Activated naive CD4-positive, alpha-beta T cell treated with anti-CD3 and anti-CD28 coated beads, Interleukin-2, amount 50 U/mL, for 72 hours (primary cell): ENCODE measurements at places on chromosomes 12 and 14.
A peak's percentile ranks its signal among the peaks of the same experiment; 100 is the strongest.

- no peak for DNase-seq
These were observed 25.8 kb downstream of the GABARAPL1 start for GRCh38 chr12:10238526-10238925.

- DNase-seq, result no peak
These were observed 296.4 kb downstream of the FOXG1 start for GRCh38 chr14:29062976-29063375.

DNA sequence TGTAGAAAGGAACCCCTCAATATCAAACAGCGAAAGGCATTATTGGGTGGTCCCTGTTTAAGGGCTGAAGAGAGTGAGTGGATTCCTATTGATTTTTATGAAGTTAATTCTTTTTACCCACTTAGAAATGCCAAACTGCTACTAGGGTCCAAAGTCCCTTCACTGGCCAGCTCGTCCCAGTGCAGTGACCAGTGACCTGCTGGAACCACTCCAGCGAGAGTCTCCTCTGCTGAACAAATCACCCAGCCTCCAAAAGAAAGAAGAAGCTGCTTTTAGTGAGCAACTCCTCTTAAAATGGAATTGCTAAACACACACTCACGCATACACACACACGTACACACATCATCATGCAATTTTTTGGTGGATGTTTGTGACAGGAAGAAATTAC is 198.2 kb upstream of the PLEKHG7 start:
- DNase-seq, result no peak

DNA sequence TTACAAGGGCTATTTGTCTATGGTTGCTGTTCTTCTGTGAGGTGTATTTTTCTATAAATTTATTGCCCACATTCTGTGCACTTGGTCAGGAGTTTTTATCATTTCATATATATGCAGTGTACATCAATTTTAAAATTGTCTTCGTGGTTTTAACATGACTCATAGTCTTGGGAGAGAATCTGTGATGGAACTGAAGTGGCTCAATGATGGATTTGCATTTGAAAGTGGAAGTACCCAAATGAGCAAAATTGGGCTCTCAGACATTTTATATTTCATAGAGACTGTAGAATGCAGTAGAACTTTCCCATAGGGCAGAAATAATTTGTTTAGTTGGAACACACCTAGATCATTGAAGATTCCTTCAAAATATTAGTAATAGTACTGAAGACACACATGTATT is 1.9 kb upstream of the SCFD1 start:
- no peak for DNase-seq

DNA sequence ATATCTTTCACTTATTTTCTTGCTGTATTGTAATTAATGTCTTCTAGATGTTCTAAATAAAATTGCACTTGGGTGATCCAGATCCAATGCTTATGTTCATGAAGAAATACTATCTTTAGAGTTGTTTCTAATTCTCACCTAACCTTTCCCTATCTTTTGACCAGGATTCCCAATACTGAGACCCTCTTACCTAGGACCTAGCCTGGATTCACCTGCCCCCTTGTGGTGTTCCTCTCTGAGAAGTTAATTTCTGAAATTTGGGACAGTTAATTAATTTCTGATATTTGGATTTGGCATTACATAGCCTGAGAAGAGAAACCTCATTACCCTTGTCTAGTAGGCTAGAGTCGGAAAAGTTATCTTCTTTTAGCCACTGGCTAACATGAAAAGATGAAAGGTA is 29.5 kb downstream of the FOXA1 start:
- no peak for DNase-seq

- DNase-seq, result no peak
These were observed 16.3 kb downstream of the MAP4K5 start for GRCh38 chr14:50516091-50516490.

DNA sequence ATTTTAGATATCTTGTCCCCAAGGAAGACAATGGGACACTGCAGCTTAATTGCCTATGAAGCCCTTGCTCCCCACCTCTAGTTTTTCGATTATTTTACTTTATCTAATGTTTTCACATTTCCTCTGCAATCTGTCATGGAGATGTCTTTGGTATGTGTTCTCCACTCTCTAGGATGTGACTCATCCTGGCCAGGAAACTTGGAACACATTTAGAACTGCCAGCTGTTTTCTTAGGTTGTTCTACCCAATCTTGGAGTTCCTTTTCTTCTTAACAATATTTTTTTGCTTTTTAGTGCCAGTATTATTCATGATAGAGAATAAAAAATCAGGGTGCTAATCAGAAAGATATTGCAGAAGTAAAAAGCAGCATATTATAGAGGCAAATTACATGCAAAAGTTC is 101.7 kb upstream of the CLEC14A start:
- no peak for DNase-seq

DNA sequence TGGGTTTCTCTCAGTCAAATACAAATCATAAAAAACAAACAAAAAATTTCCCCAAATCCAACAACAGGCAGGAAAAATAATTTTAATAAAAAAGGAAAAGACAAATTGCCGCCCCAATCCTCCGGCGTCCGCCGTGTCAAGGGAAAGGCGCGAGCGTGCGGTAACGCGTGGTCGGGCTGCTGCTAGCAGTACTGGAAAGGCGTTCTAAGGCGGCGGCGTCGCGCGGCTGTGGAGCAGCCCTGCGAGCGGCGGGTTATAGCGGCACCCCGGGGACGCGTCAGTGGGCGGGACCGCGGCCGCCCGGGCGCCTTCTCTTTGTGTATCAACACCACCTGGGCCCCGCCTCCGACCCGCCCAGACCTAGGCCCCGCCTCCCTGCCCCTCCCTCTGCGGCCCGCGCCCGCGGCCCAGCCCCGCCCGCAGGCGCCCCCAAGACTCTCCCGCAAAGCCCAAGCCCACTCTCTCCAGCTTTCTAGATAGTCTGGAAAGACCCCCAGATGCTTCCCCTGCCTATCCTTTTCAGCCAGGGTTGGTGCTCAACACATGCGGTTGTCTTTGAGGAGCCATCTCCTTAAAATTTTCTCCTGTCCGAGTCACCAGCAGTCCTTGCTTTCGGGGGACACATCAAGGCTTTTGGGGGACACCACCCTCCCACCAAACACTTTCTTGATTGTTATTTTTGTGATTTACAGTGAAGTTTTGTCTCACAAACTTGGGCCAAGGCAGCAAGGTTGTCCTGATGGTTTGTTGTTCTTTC is at the start of gene SLC38A2:
TSS of gene SLC38A2 (minus strand) at position 230 of the 757 bp plus-strand sequence. CDS start 1,480 bp downstream, outside the sequence.
- peak; percentile 94 for DNase-seq

DNA sequence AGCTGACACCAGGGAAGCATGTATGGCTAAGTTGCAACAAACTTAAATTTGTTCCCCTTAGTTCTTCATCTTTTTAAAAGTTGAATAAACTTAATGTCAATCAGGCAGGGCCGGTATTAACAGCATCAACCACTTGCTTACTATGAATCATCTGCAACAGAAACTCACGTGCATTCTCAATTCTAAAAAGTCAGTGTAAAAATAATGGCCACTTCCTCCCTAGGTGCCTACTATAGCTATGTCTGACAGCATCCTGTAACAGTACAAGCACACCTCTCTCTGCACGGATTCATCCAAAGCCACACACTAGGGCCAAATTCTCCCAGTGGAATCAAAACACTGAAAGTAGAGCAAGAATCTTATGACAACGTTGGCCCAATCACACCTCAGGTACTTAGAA is 48.6 kb downstream of the PPP1R36 start:
- DNase-seq, result no peak

DNA sequence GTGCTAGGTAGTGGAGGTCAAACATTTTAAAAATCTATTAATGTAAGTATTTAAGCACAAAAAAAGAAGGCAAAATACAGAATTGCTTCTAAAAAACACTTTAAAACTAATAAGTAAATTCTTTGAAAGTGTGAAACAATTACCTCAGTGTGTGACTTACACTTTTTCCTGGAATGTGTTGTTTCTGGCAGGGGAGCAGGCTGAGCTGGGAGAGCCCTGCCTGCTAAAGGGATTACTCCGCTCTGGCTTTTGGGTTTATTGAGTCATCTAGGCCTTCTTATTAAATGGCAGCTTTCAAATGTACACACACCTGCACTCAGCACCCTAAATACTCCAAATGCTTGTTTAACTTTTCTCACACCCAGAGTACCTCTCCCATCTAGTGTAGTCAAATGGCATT is 279.8 kb downstream of the AKAP6 start:
- DNase-seq, result no peak

GRCh38 chr12:66603461-66603860 is 75.4 kb downstream of the GRIP1 start:
- no peak for DNase-seq

- DNase-seq, result no peak
These were observed 25.1 kb downstream of the PRKAB1 start for GRCh38 chr12:119692997-119693396.

GRCh38 chr12:2372178-2372577 is 319.4 kb downstream of the CACNA1C start:
- DNase-seq, result no peak

DNA sequence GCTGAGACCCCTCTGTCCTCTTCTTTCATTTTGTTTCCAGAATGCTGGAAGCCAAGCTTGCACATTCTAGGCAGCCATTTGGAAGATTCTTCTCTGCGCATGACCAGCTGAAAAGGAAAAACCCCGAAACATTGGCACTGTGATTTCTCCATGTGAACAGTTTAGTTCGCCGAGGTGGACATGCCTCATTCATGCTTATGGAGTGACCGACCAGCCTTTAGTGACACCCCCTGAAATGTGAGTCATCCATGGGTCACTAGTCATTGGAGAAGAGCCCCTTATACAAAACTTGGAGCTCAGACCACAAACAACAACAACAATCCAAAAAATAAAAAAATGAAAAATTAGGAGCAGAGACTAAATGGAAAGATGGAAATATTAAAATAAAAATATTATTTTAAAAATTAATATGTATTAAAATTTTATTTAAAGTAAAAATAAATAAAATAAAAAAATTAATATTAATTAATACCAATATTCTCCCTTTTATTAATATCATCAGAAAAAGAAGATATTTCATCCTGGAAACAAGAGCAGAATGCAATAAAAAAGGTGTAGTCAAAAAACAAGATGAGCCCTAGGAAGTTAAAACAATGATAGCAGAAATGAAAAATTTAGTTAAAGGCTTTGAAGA is 9.5 kb upstream of the KRT7 start:
- DNase-seq, result no peak

DNA sequence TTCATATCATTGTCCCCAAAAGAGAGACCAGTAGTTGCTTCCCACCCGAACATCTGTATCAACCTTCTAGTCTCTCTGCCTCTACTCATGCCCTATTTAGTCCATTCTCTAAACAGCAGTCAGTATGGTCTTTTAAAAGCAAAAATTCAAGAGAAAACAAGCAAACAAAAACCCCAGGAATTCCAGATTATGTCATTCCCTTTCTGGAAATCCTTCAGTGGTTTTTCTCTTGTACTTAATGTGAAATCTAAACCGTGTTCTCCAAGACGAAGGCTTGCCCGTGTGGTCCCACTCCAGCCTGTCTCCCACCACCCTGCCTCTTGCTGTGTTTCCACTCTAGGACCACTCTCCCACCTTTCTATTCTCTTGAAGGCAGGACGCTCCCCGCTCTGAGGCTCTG is 90.8 kb downstream of the TMEM30B start:
- no peak for DNase-seq

GRCh38 chr12:60752589-60752988 is 1156.8 kb downstream of the SLC16A7 start:
- DNase-seq, result no peak

GRCh38 chr12:47190271-47190750 is 110.6 kb upstream of the AMIGO2 start:
- DNase-seq, result no peak

- DNase-seq, result no peak
These were observed 309.2 kb upstream of the TBX3 start for GRCh38 chr12:114993165-114993564.

DNA sequence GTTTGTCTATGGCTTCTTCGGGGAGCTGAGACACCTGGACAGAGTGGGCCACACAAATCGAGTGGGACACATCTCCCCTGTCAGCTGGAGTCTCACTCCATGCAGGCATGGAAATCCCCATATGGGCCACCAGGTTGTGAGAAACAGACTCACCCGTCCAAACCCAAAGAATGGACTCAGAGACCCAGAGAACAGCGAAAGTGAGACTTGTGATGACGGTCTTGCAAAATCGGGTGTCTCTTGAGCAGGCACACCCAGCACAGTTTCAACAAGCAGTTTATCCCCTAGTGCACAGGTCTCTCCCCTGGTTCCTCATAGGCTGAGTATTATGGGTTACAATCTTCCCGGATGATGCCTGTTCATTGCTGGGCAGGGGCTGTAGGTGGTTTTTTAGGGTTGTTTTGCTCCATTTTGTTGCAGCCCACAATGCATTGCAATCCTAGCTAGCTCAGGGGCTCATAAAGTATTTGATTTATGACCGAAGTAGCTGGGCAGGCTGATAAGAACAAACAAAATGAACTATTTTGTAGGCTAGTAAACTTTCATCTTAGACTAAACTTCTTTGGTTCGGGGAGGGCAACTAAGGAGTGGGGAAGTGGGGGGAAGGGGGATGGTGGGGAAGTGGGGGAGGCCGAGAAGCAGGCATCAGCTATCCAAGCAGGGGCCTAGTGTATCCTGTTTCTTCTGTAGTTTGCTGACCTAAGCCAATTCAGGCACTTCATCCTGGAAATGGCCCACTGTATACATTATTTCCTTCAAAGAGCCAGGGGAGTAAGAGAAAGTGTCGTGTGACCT is 45.3 kb downstream of the IQSEC3 start:
- no peak for DNase-seq

- no peak for DNase-seq
These were observed 10.6 kb downstream of the TMEM120B start for GRCh38 chr12:121723200-121723599.

- no peak for DNase-seq
These were observed 17.3 kb downstream of the TMEM19 start for GRCh38 chr12:71703206-71703605.

DNA sequence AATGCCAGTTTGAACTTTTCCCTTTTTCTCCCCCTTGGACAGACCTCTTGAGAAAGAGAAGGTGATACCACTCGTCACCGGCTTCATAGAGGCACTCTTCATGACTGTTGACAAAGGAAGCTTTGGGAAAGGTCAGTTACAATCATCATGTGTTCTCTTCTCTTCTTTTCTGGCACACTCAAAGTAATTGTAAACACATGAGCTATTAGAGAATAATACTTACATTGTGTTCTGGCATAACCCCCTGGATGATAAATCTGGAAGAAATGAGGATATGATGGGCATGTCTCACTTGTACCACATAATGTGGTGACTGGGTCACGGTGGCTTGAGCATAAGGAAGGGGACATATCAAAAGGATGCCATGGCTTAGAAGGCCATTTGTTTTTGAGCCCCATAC is 20.0 kb downstream of the UTP20 start:
- DNase-seq, result no peak

DNA sequence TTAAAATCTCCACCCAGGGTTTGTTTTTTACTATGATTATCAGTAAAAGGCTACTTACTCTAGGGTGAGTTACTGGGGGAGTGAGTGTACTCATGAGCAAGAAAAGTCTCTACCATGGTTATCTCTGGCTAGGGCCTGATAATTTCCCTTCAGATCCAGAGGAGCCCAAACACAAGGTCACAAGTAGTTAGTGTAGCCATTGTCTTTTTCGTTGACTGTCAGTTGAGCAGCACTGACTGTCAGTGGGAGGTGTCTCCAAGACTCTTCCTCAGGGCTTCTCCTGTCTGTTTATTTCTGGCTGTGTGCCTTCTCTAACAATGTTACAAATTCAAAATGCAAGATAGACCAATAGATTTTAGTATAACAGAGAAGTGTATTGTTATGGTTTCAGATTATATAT is 181.2 kb upstream of the MIS18BP1 start:
- DNase-seq, result no peak
